ENCODE measurements at places on chromosomes 2 and 18.

DNA sequence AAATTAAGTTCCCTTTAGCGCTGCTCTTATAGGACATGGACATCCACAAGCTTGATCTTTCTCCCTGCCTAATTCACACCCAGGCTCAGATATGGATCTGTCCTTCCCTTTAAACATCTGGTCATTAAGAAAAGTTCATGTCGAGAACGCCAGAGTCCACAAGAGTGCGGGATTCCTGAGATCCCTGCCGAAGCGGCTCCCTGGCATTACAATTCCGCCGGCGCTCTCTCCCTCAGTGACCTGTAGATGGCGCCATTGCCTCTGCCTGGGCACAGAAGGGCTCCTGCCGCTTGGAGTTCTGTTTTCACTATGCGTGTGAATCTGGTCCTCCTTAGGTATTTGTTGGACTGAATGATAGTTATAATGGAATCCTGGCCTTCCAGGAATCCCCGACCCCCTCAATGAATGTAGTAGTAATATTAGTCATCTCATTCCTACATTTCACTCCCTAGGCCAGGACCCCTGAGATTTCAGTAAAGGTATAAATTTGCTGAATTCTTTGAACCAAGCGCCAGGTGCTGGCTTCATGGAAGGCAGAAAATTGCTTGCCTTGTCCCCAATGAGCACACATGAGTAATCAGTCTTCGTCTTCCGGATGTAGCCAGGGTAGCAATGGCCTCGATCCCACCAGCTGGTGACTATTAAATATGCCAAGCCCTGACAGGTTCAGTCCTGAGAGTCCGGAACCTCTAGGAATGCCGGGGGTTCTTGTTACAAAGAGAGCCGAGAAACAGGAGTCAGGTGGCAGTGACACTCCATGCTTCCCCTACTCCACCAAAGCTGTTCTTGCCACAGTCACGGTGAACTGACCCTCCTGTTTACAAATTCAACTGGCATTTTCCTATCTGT is 26.4 kb upstream of the CD207 start:
- peak; percentile 58 for DNase-seq

DNA sequence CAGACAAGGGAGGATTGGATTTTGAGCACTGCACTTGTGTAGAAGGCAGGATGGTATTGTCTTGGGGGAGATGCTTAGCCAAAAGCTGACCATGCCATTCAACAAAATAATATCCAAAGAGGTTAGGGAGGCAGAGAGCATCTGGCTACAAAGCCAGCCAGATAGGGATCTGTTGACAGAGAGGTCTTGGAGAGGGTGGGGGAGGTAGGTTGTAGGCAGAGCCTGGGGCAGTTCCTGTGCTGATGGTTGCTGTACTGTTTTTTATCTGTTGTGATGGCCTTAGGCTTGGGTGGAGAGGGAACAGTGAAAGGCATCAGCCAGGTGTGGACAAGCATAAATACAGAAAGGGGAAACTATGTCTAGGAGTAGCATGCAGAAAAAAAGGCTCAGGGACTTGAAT is 100.9 kb downstream of the AQP4 start:
- no peak for DNase-seq

DNA sequence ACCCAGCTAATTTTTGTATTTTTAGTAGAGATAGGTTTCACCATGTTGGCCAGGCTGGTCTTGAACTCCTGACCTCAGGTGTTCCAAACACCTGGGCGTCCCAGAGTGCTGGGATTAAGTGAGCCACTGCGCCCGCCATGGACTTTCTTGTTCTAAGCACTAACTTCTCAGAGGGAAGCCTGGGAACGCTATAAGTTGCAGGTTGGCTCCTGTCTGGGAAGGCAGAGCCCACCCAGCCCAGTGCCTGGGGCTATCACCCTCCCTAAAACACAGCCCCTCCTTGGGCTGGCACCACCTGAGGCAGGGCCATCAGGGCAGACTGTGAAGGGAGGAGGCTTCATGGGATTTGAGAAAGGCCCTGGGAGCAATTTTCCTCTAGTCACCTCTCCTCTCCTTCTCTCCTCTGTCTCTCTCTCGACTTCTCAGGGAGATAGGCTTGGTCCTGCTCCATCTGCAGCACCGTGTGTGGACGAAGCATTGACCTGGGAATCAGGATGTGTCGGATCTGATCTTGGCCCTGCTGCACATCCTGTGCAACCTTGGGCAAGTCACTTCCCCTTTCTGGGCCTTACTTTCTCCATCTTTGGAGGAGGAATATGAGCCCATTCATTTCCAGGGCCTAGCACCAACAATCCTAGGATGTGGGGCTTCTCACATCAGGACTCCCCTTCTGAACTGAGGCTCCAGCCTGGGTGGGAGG is 10.9 kb downstream of the PSD4 start:
- no peak for DNase-seq

- no peak for DNase-seq
Measured at GRCh38 chr2:11514904-11515303, 18.9 kb upstream of the GREB1 start.

GRCh38 chr2:177187631-177188312 is 24.8 kb upstream of the HNRNPA3 start:
- DNase-seq, result no peak
